ENCODE measurements at places on chromosomes 11 and 22. TPM values are rescaled to one million over a fixed set of nuclear protein-coding genes. Genes with fewer than 3 reads are reported as not detected.

Gene A4GALT
- total RNA-seq = 0.63 TPM

GRCh38 chr11:12603143-12604088, 70.8 kb upstream of the TEAD1 start:
- no peak overlapping the region for H3K27ac ChIP-seq
- no peak for DNase-seq
- H3K36me3 ChIP-seq = no peaks in the 10 kb centered on the region
- no peaks in the 10 kb centered on the region for H3K27me3 ChIP-seq
- H3K4me3 ChIP-seq = no peak overlapping the region

DNA sequence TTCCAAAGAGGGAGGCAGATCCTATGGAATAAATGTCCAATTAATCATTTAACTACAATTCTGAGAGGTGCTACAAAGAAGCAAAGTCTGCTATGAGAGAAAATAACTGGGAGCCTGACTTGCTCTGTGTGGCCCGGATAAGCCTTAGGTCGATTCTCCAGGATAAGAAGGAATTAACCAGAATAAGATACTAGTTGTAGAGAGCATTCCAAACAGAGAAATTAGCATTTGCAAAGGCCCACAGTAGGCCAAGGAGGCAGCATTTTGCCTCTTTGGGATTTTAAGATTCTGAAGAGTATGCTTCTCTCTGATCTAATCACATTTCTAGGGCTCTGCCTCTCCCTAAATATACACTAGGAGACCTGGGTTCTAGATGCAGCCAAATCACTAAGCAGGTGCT, 113.7 kb downstream of the SNX19 start:
- H3K27ac ChIP-seq = peak overlapping the region; percentile 90
- no peak for DNase-seq
- H3K4me3 ChIP-seq = no peak overlapping the region
- no peaks in the 10 kb centered on the region for H3K36me3 ChIP-seq
- H3K27me3 ChIP-seq = no peaks in the 10 kb centered on the region

DNA sequence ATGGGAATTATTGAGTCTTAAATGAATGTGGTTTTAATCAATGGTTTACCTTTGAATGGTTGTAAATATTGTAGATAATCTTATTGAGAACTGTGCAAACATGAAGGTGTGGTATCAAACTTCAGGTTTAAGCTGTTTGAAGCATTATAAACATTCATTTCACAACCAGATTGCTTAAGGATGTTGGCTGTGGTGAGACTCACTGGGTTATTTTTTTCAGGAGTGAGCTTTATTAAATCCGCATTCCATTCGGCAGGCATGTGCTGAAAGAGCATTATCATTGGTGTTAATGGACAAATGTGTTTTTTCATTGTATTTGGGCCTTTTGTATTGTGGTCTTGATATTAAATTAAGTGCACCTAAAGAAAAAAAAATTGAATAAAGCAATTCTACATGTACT, 9.7 kb downstream of the MMP3 start:
- H3K4me1 ChIP-seq = peaks cover 21% of the 10 kb centered on the region
- DNase-seq = no peak
- no peak overlapping the region for H3K27ac ChIP-seq
- H3K27me3 ChIP-seq = no peaks in the 10 kb centered on the region
- H3K4me3 ChIP-seq = no peak overlapping the region

- H3K27me3 ChIP-seq = no peaks in the 10 kb centered on the region
- no peaks in the 10 kb centered on the region for H3K36me3 ChIP-seq
- H3K27ac ChIP-seq = peak overlapping the region; percentile 95
- 0 out of 2 replicates have a peak overlapping the region, but pooled peaks have one; percentile 2 for H3K4me3 ChIP-seq
- DNase-seq = peak; percentile 98
- H3K4me1 ChIP-seq = peaks cover 43% of the 10 kb centered on the region
Observed at GRCh38 chr11:102552447-102553194, 22.1 kb upstream of the MMP7 start.

Gene SGSM1
- 0.29 TPM for total RNA-seq

DNA sequence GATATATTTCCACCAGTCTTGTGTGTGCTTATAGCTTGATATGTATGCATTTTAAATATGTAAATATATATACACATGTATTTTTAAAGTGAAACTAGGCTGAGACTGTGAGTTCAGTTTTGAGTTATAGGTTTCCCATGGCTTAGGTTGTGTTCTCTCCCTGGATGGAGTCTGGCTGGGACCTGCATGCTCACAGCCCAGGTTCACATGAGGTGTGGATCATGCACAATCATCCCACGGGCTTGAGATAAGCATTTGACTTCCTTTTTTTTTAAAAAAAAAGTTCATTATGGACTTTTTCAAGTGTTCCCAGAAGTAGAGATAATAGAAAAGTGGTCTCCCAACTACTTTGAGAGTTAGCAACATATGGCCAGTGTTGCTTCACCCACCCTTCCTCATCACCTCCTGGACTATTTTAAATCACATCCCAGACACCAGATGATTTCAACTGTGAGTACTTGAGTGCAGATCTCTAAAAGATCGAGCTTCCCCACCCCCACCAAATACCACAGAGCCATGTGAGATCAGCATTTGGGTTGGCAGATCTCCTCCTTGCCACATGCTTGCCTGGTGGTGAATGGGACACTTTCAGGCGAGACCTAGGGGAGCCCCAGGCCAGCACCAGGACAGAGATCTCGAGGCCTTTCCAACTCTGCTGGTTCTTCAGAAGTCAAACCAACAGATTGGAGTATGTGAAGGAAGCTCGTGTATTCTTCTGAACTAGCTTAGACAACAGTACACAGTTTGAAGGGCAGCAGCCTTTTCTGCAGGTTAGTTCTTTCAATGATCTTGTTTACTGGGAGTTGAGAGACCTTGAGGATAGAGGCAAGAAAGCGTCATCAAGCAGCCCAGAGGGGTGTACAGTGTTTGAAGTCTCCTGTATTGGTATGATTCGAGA, 15.9 kb downstream of the MED15 start:
- no peak for DNase-seq
- peaks cover 27% of the 10 kb centered on the region for H3K36me3 ChIP-seq
- no peaks in the 10 kb centered on the region for H3K27me3 ChIP-seq
- H3K4me3 ChIP-seq = no peak overlapping the region

- H3K27me3 ChIP-seq = no peaks in the 10 kb centered on the region
- DNase-seq = no peak
- no peak overlapping the region for H3K4me3 ChIP-seq
- no peak overlapping the region for H3K27ac ChIP-seq
- H3K4me1 ChIP-seq = 0 out of 2 replicates have a peak, but pooled peaks cover 2% of the 10 kb centered on the region
Observed at GRCh38 chr11:69931060-69931910, 112.1 kb upstream of the FGF3 start.

- H3K27ac ChIP-seq = no peak overlapping the region
- DNase-seq = no peak
- H3K4me1 ChIP-seq = peaks cover 24% of the 10 kb centered on the region
Observed at GRCh38 chr11:65479184-65480145, 19.4 kb upstream of the MALAT1 start.

DNA sequence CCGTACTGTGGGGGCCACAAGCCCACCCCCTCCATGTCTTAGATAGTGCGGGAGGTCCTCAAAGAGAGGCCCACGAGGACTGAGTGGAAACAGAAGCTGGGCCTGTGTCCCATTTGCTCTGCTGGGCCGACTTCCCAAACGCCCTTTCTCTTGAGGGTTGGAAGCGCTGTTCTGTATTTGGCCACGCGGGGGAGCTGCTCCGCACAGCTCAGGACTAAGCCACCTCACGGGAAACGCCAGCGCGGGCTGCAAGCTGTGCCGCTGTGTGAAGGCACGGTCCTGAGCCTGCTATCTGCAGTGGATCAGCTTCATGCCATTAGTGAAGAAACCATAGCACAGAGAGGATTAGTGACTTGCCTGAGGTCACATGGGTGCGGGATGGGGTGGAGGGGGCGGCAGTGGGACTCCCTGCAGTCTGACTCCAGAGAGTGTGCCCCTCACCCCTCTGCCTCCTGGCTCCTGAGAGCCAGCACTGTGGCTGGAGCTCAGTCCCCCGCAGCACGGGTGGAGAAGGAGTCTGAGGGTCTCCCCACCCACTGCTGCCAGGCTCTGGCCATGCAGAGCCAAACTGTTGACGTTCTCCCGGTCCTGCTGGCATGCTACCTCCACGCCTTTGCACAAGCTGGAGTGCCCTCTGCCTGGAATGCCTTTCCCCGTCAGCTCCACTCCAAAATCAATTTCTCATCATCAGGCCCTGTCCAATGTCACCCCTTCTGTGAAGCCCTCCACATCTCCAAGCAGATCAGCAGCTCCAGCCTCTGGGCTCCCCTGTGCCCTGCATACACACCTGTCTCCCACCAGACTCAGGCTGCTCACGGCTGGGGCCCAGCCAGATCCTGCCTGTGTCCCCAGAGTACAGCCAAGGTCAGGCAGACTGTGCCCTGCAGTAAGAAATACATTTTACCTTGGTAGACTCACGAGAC, 51.5 kb upstream of the LRRC32 start:
- H3K27ac ChIP-seq = no peak overlapping the region
- H3K36me3 ChIP-seq = no peaks in the 10 kb centered on the region
- peak overlapping the region; percentile 50 for H3K4me3 ChIP-seq
- peaks cover 22% of the 10 kb centered on the region for H3K27me3 ChIP-seq
- DNase-seq = peak; percentile 94
- peaks cover 6% of the 10 kb centered on the region for H3K4me1 ChIP-seq

DNA sequence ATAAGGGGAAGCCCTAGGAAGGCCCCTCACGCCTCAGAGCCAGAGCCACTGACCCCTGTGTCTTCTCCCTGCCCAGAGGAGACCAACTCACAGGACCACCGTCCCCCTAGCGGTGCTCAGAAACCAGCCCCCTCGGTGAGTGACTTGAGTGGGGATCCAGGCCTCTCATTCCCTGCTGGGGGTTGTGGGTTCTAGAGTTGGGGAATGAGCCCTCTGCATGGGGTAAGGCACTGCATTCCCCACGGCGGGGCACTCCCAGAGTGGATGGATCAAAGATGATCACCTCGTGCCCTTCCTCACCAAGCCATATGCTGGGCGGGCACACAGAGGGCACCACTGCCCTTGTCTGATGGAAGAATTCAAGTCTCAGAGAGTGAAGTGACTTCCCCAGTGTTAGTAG, 39.7 kb downstream of the ZC3H7B start:
- H3K4me3 ChIP-seq = no peak overlapping the region
- no peaks in the 10 kb centered on the region for H3K4me1 ChIP-seq

Measured in PC-3 (cell line).